Fibroblast of skin of right biceps (primary cell): ENCODE measurements at places on chromosomes 5 and 9.

- no peak for DNase-seq
These were observed 805.4 kb upstream of the CDH6 start for GRCh38 chr5:30387974-30388632.

DNA sequence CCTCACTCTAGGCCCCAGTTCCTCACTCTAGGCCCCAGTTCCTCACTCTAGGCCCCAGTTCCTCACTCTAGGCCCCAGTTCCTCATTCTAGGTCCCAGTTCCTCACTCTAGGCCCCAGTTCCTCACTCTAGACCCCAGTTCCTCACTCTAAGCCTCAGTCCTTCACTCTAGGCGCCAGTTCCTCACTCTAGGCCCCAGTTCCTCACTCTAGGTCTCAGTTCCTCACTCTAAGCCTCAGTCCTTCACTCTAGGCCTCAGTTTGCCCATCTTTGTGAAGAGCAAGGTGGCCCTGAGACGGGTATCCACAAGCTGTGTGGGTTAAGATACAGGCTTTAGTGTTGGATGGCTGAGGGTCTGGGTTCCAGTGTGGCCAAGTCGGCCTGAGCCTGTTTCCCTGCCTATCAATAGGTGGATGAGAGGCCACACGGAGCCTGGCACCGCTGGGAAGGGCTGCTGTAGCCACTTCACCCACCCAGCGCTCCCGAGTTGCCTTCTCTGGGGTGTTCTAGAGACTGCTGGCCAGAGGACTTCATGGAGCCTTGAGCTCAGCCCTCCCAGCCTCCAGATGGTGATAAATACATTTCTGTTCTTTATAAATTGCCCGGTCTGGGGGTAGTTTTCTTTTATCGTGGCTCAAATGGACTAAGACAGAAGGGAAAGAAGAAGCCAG is 150.2 kb downstream of the RXRA start:
- no peak for DNase-seq

DNA sequence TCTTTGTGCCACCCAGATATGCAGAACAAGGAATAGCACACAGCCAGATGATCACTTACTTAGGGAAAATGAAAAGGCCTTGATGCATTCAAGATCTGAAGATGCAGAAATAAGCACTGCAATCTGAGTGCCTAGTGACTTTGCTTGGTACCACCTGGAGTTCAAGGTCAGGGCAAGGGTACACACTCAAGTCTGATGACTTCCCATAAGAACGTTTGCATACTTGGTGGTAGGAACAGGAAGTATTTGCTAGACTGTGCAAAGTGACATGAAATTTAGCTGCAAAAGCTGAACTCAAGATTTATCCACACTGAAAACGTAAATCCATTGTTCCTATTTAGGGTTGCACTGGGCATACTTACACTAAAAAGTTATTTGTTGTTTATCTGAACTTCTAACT is 177.1 kb downstream of the PIK3R1 start:
- no peak for DNase-seq

DNA sequence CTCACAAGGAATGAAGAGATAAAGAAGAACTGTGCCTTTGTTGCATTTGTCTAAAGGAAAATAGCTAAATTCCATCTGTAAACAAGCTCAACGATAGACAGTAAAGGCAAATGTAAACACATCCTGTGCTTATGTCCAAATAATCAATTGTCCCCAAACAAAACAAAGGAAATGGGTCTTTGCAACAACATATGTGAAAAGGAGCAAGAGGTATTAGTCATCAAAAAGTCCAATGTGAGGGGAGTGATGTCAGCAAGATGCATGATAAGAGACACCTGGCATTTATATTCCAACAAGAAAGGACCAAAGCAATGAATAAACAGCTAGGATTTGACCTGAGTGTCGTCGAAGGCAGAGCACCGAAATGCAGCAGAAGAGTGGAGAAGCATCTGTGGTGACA is 209.1 kb downstream of the ASTN2 start:
- DNase-seq = no peak

- DNase-seq = no peak
These were observed 110.1 kb downstream of the HACD4 start for GRCh38 chr9:20921362-20921761.

- DNase-seq = no peak
These were observed 30.9 kb downstream of the GDNF start for GRCh38 chr5:37808945-37809344.

GRCh38 chr9:136019681-136020060 is 58.5 kb upstream of the UBAC1 start:
- DNase-seq = no peak

- DNase-seq = peak; percentile 81
These were observed 160.8 kb upstream of the IER5L start for GRCh38 chr9:129338724-129339430.

GRCh38 chr9:89501311-89501898 is 3.5 kb upstream of the SEMA4D start:
- DNase-seq = no peak

DNA sequence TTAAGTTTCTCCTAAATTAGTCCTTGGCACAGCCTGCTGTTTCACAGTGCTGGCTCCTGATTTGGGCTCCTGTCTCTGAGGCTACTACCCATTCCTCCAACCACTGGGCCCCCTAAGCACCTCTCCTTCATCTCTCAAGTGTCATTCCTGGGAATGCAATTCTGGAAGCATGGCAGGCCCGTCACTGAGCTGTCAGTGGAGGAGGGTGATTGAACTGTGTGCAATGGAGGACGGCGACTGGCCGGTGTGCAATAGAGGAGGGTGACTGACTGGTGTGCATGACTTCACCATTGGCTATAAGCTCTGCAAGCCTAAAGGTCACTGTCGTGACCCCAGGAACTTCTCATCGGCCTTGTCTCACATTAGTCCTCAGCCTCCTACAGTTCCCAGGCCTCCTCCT is 12.4 kb upstream of the IL17B start:
- no peak for DNase-seq

DNA sequence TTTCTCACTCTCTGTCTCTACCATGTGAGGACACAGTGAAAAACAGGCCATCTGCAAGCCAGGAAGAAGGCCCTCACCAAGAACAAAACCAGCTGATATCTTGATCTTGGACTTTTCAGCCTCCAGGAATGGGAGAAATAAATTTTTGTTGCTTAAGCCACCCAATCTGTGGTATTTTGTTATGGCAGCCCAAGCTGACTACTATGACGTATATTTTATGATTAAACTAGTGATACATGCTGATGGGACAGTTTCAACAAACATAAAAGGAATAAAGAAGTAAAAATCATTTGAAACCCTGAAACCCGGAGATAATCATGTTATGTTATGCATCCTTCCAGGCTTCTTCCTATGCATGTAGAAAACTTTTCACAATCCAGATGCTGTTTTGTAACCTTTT is 71.5 kb upstream of the ERBIN start:
- peak; percentile 64 for DNase-seq

DNA sequence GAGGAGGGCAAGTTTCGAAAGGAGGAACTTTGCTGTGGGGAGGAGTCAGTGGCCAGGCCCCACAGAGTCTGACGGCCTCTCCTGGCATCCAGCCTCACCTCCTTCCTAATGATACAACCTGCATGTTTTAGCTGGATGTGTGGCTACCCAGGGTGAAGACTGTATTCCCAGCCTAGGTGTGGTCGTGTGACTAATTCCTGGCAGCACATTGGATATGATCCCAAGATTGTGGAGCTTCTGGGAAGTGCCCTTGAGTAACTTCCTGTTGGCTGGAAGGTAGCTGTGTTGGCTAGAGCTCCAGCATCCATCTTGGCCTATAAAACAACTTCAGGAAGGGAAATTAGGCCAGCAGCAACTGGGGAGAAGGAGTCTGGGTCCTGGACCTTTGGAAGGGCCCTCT is 19.0 kb upstream of the LPCAT1 start:
- DNase-seq = peak; percentile 71

DNA sequence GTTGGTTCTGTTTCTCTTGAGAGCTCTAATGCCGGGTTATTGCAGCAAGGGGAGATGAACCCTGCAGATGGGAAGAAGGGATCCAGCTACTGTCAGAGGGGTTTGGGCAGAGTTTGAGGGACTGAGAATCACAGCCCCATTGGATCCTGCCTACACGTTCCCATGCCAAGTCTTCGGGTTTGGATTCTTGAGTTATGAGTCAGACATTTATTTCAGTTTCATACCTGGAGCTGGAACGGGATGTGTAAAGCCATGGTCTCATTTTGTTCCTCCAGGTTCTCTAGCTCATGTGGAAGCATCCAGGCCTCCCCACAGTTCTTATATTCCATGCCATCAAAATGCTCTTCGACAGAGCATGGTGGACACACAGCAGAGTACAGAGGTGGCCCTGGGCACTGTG is 275.4 kb upstream of the IRX4 start:
- no peak for DNase-seq

DNA sequence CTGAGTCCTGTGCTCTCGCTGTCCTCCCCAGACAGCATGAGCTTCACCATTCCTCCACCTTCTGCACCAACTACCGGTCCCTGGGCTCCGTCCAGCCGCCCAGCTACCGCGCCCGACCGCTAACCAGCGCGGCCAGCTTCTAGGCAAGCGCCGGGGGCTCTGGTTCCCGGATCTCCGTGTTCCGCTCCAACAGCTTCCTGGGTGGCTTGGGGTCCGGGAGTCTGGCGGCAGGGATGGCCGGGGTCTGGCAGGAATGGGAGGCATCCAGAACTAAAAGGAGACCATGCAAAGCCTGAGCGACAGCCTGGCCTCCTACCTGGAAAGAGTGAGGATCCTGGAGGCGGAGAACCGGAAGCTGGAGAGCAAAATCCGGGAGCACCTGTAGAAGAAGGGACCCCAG is 613.1 kb upstream of the PTGER4 start:
- DNase-seq = no peak

DNA sequence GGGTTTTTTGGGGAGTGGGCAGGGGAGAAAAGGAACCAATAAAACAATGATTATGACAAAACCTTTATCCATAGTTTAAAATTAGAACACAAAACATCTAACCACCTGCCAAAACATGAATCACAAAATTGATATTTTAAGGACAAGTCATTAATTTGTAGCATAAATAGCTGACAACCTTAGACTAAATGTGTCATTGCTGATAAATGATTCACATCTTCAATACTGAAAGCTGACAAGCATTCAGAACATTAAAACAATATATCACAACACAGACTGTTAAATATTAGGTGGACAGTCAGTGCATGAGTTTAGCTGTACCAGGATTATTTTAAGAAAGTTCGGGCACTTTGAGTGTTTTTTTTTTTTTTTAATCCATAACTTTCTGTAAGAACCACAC is 71.5 kb downstream of the NR3C1 start:
- peak; percentile 34 for DNase-seq

GRCh38 chr9:133889584-133890301 is 102.4 kb downstream of the VAV2 start:
- DNase-seq = peak; percentile 19

DNA sequence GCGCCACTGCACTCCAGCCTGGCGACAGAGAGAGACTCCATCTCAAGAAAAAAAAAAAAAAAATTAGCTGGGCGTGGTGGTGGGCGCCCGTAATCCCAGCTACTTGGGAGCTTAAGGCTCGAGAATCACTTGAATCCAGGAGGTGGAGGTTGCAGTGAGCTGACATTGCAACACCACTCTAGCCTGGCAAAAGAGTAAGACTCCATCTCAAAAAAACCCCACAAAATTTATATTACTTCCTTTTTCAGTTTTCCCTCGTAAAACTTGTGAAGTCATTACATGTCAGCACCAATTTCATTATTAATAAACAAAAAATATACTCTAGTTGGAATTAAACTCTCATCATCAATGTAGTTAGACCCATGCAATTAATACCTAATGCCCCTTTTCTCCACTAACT is 43.9 kb downstream of the SHLD3 start:
- no peak for DNase-seq

GRCh38 chr5:21831145-21831787 is 1021.9 kb downstream of the CDH12 start:
- no peak for DNase-seq

DNA sequence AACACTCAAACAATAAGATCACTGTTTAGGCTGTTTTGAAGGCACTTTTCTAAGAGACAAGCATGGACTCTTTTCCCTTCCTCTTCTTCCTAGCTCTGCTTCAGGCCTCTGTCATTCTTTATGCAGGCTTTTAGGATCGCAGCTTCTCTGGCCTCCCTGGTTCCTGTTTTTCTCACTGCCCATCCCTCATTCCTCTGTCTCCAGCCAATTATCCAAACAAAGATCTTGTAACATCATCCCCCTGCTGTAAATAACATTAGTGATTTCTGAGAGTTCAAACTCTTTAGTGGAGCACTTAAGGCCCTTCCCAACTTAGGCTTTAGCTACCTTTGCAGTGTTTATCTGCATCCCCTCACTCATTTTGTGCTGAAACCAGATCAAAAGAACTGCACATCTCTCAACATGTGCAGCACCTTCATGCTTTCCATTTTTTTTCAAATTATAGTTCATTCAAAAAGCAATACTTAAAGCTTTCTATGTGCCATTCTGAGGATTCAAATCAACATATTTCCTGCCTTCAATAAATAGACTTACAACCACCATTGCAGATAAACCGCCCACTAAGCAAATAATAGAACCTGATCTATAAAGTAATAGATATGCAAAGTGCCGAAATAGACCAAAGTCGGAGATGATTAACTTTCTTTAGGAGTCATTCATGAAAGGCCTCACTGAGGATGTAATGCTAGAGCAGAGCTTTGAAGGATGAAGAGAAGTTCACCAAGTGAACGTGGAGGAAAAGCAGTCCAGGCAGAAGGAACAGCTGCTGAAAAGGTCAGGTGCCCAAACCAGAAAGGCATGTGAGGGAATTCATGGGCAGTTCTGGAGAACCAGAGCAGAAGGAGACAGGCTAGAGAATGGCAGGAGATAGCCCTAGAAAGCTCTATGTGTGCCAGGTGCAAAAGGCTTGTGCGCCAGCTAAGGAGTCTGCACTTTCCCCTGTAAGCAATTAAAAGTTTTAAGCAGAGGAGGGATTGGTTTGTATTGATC is 95.8 kb upstream of the ZNF366 start:
- DNase-seq = no peak

GRCh38 chr9:16645970-16646369 is 224.5 kb downstream of the BNC2 start:
- DNase-seq = no peak

DNA sequence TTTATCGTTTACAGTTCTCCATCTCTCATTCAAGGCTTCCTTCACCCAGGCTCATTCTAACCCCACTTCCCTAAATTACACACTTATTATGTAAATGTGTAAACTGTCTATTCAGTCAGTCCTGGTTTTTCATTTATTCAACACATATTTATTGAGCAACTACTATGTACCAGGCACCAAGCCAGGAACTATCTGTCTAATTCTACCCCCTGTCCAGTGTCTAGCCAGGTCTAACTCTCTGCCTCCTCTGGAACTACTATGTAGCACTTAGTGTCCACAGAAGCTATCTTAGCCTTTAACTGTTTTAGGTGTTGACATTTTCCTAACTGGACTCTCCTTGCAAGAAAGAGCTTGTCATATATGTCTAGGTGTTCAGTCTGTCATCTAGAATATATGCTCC is 56.5 kb downstream of the PDE4D start:
- DNase-seq = no peak

GRCh38 chr5:135862086-135862485 is 27.6 kb downstream of the SLC25A48 start:
- no peak for DNase-seq

- peak; percentile 91 for DNase-seq
These were observed 135.2 kb downstream of the PCSK1 start for GRCh38 chr5:96297867-96298266.

- DNase-seq = peak; percentile 60
These were observed 25.8 kb downstream of the CAST start for GRCh38 chr5:96687812-96688453.
